Mesenchymal stem cell (in vitro differentiated cells and primary cell): ENCODE measurements at places on chromosomes 2 and 18.

DNA sequence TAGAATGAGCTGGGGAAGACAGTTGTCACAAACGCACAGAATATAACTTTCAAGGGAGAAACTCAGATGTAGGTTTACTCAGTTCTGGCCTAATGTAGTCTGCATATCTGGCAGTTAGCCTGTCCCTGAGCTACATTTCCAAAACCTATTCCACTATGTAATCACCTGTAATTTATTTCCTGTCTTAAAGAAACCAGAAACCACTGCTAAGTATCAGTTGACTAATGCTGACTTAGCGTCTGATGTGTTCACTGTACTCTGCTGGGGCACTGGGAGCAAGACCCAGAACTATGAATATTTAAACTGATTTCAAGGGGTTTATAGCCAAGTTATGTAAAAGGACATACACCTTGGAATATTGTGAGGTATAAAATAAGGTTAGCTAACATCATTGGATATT, 1995.2 kb upstream of the PIK3C3 start:
- no peaks in the 10 kb centered on the region for H3K36me3 ChIP-seq
- no peak overlapping the region for H3K27ac ChIP-seq
- H3K4me3 ChIP-seq: no peak overlapping the region
- DNase-seq: no peak

- H3K36me3 ChIP-seq: peaks cover 3% of the 10 kb centered on the region
- no peak for DNase-seq
- no peak overlapping the region for H3K27ac ChIP-seq
Observed at GRCh38 chr2:174587579-174587978, 10.0 kb downstream of the WIPF1 start.

GRCh38 chr2:138500592-138501424, 762 bp upstream of the SPOPL start:
- H3K4me3 ChIP-seq: peak overlapping the region; percentile 100
- no peaks in the 10 kb centered on the region for H3K27me3 ChIP-seq
- peaks cover 3% of the 10 kb centered on the region for H3K4me1 ChIP-seq
- DNase-seq: no peak

DNA sequence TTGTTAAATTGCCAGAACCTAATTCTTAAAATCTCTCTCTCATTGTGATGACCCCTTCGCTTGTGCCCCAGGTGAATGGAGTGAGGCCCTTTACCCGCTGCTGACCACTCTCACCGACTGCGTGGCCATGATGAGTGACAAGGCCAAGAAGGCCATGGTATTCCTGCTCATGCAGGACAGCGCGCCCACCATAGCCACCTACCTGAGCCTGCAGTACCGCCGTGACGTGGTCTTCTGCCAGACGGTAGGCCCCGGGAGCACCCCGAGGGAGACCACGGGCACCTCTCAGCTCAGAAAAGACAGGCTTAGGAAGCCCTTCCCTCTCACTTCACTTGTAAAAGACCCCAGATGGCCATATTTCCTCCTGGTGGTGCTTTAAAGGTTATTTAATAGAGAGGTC, 44.9 kb downstream of the COA5 start:
- peaks cover 3% of the 10 kb centered on the region for H3K4me1 ChIP-seq
- DNase-seq: no peak
- no peaks in the 10 kb centered on the region for H3K27me3 ChIP-seq
- no peak overlapping the region for H3K27ac ChIP-seq
- peaks cover 61% of the 10 kb centered on the region for H3K36me3 ChIP-seq

DNA sequence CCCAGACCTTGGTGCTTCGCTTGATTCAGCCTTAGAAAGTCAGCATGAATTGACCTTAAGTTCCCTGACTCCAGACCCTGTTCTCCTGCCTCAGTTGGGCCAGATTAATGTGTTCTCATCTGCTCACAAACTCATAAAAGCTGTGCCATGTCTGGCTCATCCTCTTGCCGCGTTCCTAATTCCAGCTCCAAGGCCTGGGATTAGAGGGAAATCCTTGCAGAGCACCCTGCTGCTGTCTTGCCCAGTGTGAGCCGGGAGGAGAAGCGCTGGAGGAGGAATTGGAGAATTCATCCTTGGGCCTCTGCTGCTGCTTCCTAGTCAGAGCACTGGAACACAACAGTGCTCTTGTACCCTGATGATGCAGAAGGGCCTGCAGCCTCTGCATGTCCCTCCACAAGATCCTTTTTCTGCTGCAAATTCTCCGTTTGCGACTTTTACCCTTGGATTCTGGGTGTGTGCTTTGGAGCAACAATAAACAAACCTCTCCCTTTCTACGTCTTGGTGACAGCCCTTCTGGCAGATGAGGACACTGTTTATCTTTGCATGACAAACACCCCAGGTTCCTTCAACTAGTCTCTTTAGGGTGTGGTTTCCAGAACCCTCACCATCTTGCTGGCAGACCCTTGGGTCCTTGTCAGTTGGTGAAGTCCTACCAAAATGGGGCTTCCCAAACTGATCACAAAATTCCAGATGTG, 46.9 kb upstream of the CNGA3 start:
- H3K27me3 ChIP-seq: peaks cover 51% of the 10 kb centered on the region
- H3K4me3 ChIP-seq: no peak overlapping the region
- H3K36me3 ChIP-seq: no peaks in the 10 kb centered on the region
- peaks cover 1% of the 10 kb centered on the region for H3K4me1 ChIP-seq

DNA sequence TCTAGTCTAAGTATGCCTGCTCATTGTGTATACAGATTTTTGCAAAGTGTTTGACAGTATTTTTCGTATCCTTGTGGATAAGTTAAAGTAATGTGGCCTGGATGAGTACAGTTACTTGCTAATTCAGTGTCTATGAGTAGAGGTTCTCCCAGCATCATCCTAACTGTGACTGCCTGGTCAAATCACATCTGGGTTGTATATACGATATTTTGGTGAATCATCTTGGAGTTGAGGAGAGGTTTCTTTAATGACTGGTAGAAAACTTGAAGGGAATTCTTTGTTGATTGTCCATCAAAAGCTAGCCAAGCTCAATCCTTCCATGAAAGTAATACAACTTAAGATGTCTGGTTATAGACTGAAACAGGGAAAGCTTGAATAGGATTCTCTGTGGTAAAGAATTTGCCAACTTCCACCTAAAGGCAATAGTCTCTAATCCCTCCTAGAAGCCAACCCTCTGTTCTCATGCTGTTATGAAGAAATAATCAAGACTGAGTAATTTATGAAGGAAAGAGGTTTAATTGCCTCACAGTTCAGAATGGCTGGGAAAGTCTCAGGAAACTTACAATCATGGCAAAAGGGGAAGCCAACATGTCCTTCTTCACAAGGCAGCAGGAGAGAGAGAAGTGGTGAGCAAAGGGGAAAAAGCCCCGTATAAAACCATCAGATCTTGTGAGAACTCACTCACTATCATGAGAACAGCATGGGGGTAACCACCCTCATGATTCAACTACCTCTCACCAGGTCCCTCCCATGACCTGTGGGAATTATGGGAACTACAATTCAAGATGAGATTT, 19.4 kb upstream of the RALBP1 start:
- H3K4me1 ChIP-seq: no peaks in the 10 kb centered on the region
- H3K36me3 ChIP-seq: no peaks in the 10 kb centered on the region
- DNase-seq: no peak
- H3K27me3 ChIP-seq: no peaks in the 10 kb centered on the region

- no peaks in the 10 kb centered on the region for H3K27me3 ChIP-seq
- no peak overlapping the region for H3K27ac ChIP-seq
- H3K36me3 ChIP-seq: peaks cover 3% of the 10 kb centered on the region
- peak; percentile 39 for DNase-seq
- no peaks in the 10 kb centered on the region for H3K4me1 ChIP-seq
- no peak overlapping the region for H3K4me3 ChIP-seq
Observed at GRCh38 chr2:135694711-135695110, 46.9 kb upstream of the UBXN4 start.

- H3K36me3 ChIP-seq: no peaks in the 10 kb centered on the region
- no peak for DNase-seq
- H3K4me1 ChIP-seq: peaks cover 3% of the 10 kb centered on the region
- no peak overlapping the region for H3K4me3 ChIP-seq
Observed at GRCh38 chr2:88602022-88602421, 25.2 kb downstream of the EIF2AK3 start.

DNA sequence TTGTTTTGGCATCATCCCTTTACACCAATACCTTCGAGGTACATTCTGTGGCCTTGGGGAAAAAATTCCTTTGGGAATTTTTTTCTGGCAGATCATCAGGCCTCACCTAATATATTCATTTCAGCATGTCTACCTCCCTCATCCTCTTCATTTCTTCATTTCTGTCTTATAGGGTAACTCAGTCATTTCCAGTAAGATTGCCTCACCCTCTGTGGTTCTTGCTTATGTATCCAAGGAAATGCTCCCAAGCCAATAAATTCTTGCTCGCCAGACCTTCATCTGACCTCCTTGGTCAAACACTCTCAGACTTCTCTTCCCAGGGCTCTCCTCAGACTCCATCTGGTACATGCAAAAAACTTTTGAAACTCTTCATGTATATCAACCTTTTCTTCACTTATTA, 265.6 kb downstream of the TMX3 start:
- no peaks in the 10 kb centered on the region for H3K27me3 ChIP-seq
- H3K4me1 ChIP-seq: no peaks in the 10 kb centered on the region
- H3K27ac ChIP-seq: no peak overlapping the region
- H3K36me3 ChIP-seq: no peaks in the 10 kb centered on the region
- DNase-seq: peak; percentile 88

- H3K4me1 ChIP-seq: no peaks in the 10 kb centered on the region
- no peaks in the 10 kb centered on the region for H3K36me3 ChIP-seq
Observed at GRCh38 chr2:181334158-181334826, 122.9 kb upstream of the ITGA4 start.

GRCh38 chr2:171878481-171878993, 15.5 kb downstream of the SLC25A12 start:
- DNase-seq: peak; percentile 22
- no peaks in the 10 kb centered on the region for H3K4me1 ChIP-seq
- H3K27me3 ChIP-seq: no peaks in the 10 kb centered on the region
- H3K4me3 ChIP-seq: no peak overlapping the region
- H3K27ac ChIP-seq: no peak overlapping the region
- H3K36me3 ChIP-seq: peaks cover 6% of the 10 kb centered on the region

DNA sequence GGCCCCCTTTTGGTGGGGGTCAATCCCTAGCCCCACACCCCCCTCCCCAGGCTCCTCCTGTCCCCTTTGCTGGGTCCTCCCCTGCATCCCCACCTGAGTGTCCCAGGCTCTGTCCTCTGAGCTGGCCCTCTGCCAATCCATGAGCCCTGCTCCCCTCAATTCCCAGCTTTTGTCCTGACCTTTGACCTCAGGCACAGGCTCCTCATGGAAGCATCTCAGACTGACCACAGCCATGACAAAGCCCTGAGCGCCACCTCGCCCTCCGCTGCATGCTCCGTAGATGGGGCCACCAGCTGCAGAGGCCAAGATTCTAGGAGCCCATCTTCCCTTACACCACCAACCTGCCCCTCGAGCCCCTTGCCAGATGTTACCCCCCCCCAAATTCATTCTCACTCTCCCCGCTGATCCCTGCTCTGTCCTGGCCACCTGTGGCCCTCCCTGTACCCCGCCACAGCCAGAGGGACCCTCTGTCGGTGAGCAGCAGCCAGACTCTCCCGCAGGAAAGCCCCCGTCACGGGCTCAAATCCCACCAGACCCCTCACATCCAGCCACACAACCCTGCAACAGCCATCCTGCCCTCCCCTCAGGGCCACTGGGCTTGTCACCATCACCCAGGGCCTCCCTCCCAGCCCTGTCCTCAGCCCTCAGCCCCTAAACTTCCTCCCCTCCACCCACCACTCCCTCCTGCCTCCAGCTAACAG, 206.0 kb downstream of the MGAT5 start:
- H3K36me3 ChIP-seq: peaks cover 41% of the 10 kb centered on the region
- H3K27me3 ChIP-seq: no peaks in the 10 kb centered on the region
- no peak for DNase-seq
- peaks cover 20% of the 10 kb centered on the region for H3K4me1 ChIP-seq

- no peaks in the 10 kb centered on the region for H3K27me3 ChIP-seq
- no peak for DNase-seq
- no peak overlapping the region for H3K27ac ChIP-seq
- H3K36me3 ChIP-seq: no peaks in the 10 kb centered on the region
- no peaks in the 10 kb centered on the region for H3K4me1 ChIP-seq
- H3K4me3 ChIP-seq: no peak overlapping the region
Observed at GRCh38 chr2:128776461-128777195, 458.0 kb upstream of the HS6ST1 start.

DNA sequence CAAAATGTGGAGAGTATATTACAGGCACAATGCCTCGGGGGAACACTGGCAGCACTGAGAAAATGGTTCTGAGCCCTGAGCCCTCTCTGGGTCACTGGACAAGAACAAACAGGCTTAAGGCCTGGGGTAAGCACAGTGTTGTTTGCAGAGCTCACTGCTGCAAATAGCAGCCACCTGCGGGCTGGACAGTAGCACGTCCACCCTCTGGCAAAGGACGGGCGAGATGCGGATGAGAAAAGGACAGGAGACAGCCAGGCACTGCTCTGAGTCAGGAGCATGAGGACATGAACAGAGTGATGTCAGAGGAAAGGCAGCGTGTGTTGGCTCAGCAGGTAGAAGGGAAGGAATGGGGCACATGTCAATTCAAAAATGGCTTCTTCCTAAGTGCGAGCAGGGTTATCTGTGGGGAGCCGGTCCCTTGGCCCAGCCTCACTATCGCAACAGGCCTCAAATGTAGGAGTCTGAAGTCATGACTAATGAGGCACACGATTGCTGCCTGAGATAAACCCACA, 25.9 kb upstream of the NEB start:
- H3K36me3 ChIP-seq: no peaks in the 10 kb centered on the region
- no peak overlapping the region for H3K4me3 ChIP-seq
- peaks cover 5% of the 10 kb centered on the region for H3K4me1 ChIP-seq
- no peaks in the 10 kb centered on the region for H3K27me3 ChIP-seq

- DNase-seq: peak; percentile 89
- no peaks in the 10 kb centered on the region for H3K27me3 ChIP-seq
- peak overlapping the region; percentile 79 for H3K27ac ChIP-seq
- peaks cover 13% of the 10 kb centered on the region for H3K4me1 ChIP-seq
Observed at GRCh38 chr2:39737661-39738060, 41.4 kb downstream of the THUMPD2 start.

DNA sequence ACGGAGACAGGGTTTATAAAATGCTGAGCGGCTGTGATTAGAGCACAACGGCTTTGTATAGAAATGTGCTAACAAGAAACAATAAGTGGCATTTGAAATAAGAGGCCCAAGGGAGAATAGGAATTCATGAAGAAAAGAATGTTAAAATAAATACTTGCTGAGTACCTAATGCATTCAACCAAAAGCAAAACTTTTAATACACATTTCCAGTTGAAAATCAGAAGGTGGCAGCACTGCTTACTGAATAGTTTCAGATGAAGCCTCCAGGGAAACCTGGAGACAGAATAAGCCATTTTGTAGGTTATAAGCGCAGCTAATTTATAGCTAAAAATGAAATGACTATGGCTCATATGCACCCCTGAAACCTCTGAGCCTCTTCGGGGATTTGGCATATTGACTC, 286.6 kb downstream of the DPP10 start:
- H3K27ac ChIP-seq: no peak overlapping the region
- H3K27me3 ChIP-seq: no peaks in the 10 kb centered on the region
- no peak for DNase-seq
- H3K4me1 ChIP-seq: no peaks in the 10 kb centered on the region
- no peaks in the 10 kb centered on the region for H3K36me3 ChIP-seq

GRCh38 chr2:74162951-74163350, 15.2 kb upstream of the BOLA3 start:
- H3K36me3 ChIP-seq: peaks cover 94% of the 10 kb centered on the region
- H3K27ac ChIP-seq: no peak overlapping the region
- no peak for DNase-seq
- H3K4me1 ChIP-seq: no peaks in the 10 kb centered on the region
- H3K27me3 ChIP-seq: no peaks in the 10 kb centered on the region
